ENCODE measurements at places on chromosomes 2 and 18. TPM values are rescaled to one million over a fixed set of nuclear protein-coding genes. Genes with fewer than 3 reads are reported as not detected.

ALPG gene
- total RNA-seq = not detected

DNA sequence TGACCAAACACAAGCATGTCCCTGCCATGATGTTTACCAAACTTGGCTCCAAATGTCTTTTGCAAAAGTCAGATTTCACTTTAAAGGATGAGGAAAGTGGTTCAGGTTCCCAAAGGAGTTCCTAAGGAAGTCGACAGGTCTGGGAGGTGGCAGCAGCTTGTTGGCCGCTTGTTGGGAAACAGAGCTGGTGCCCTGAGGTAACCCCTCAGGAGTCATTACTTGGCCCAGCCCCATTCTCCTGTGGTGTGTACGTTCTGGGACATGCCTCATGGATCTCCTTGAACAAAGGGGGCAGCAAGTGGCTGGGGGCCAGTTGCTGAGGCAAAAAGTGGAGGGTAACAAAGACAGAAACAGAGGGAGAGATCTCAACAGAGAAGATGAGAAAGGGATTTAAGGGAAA is 10.9 kb downstream of the TMBIM1 start:
- no peak for DNase-seq

GRCh38 chr18:79275992-79276391 is 119.7 kb upstream of the NFATC1 start:
- DNase-seq = no peak

GRCh38 chr2:28224648-28225472 is 167.8 kb upstream of the FOSL2 start:
- DNase-seq = no peak

GALNT5 gene
- 0.30 TPM for total RNA-seq

- DNase-seq = no peak
These were observed 296.9 kb upstream of the SALL3 start for GRCh38 chr18:78682716-78683115.

All from Right ventricle myocardium inferior (tissue), 1 donor.